8988T (cell line): ENCODE measurements at places on chromosomes 2 and 18.

- no peak for DNase-seq
Measured at GRCh38 chr2:217834744-217835513, 167.9 kb downstream of the TNS1 start.

GRCh38 chr18:75211626-75211952 is 992 bp downstream of the TSHZ1 start:
- no peak for DNase-seq

DNA sequence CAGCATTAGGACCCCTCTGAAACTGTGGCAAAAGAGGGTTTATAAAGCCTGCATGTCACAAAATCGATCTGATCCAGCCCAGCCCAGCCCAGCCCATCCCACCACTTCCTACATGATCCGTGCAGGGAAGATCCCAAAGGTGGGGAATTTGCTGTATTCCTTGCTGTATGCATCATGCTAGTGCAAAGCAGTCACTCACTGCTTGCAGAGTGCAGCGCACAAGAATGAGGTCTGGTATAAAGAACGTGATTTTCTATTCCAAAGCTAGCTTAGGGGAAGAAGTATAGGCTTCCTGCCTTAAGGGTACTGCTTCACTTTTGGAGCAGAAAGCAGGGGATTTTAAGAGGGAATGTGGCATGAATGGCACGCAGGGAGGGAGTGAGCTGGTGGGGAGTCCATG is 18.9 kb upstream of the SERPINB11 start:
- DNase-seq, result no peak

DNA sequence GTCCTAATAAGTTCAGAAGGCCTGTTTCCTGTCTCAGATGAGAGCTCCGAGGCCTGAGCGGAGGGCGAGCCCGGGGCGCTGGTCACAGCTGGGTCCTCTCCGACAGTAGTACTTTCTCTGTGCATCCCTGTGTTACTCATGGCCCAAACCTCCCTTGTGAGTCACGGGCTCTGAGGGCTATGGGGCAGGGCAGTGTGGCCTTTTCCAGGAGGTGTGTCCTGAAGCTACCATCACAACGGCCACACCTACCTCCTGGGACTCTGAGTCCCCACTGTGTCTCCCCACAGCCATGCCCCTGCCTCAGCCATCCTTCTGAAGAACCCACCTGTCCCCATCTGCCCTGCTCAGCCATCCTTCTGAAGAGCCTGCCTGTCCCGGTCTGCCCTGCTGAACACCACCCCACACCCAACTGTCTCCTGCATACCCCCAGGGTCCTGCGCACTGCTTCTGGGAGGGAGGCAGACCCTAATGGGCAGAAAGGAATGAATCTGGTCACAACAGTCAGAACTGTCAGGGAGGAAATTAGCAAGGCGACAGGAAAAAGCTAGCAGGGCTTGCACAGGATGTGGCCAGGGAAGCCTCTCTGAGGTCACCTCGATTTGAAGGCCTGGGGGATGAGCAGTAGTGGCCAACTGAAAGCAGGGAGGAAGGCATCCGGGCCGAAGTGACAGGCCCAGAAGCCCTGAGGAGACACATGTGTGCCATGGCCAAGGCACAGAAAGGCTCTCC is 145.4 kb upstream of the RIOK3 start:
- peak; percentile 72 for DNase-seq

- DNase-seq, result no peak
Measured at GRCh38 chr2:237165405-237166276, 80.0 kb downstream of the COPS8 start.

DNA sequence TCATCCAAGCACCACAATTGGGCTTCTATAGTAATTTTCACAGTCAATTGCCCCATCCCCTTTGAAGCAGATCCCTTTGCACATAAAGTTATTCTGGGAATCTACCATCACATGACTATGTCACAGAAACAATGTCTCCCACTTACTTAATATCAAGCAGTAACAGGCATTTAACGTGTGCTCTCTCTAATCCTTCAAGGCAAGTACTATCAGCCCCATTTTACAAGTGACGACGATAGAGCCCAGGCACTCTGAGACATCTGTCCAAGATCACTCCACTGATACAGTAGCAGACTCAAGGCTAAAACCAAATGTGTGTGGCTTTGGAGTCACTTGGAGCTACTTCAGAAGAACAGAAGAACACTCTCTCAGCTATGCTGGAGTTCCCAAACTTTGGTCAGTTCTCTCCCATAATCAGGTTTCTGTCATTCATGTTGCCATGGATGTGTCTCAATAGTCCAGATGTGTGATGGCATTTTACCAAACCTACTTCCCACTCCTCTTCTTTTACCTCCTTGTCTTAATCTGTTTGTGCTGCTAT is 39.7 kb downstream of the PID1 start:
- no peak for DNase-seq

DNA sequence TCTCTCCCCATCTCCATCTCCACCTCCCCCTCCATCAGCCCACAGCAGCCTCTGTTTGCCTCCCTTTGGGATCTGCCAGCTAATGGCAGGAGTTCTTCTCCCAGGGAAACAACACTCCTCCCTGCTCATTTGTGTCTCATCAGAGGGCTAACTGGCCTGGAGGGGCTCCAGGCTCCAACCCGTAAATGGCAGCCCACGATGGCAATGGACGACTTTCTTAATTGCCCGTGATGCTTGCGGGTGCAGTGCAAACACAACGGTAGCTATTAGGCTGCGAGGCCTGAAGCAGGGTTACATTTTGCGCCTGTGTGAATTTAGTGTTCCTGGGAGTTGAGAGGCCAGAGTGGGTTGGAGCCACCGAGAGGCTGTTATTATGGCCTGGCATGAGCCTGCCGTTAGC is 285.1 kb downstream of the TNS1 start:
- DNase-seq, result no peak
